Coronary artery (tissue), 2 donors: ENCODE measurements at places on chromosomes 4 and X.

GRCh38 chrX:93420090-93420489 is 253.3 kb downstream of the NAP1L3 start:
- DNase-seq: no peak

- DNase-seq: no peak
Observed at GRCh38 chrX:21373637-21374162, 518 bp upstream of the CNKSR2 start.

DNA sequence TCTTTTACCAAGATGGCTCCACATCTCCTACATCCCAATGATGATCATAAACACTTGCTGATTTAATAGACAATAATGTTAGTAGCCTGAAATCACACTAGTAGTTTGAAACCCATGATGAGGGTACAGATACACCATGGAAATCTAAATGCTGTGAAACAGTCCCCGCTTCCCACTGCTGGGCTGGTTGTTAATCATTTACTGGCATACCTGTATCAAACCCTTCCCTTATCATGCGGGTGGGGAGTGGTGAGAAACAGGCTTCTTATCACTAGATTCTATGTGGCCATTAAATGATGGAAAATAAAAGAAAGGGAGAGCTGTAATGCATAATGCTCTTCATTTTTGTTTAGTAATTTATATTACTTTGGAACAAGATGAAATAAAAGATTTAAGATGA is 21.9 kb downstream of the MAOA start:
- DNase-seq: no peak

DNA sequence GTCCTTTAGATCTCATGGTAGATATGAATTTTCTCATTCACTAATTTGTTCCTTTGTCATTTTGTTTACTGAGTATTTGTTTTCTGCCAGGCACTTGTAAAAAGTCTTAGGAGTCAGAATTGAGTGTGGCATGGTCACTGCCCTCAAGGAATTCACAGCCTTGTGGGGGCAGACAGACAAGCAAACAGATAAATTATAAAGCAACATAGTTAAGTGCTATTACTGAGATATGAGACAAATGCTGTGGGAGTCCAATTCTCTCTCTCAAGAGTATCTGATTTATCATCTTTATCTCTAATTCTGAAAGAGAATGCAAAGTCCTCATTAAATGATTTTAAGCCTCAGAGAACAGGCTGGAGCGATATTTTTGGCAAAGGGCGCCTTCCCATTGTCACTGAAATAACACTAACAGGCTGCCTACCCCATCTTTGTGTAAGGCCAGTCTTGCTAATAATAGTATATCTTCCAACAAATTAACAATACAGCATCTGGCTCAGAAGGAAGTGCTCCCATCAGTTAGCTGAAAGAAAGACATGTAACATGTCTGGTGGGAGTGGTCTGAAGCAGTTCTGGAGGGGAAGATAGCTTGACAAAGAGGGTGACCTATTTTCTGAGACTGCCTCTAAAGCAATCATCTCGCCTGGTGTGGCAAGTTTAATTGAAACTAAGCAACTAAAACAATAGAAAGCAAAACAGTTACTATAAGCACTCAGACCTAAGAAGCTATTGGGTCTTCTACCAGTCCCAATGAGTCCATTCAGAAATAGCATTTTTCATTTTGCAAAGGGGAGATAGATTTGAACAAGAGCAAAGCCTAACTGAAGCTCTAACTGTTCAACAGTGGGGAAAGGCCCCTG is 61.5 kb upstream of the AMOT start:
- DNase-seq: no peak

DNA sequence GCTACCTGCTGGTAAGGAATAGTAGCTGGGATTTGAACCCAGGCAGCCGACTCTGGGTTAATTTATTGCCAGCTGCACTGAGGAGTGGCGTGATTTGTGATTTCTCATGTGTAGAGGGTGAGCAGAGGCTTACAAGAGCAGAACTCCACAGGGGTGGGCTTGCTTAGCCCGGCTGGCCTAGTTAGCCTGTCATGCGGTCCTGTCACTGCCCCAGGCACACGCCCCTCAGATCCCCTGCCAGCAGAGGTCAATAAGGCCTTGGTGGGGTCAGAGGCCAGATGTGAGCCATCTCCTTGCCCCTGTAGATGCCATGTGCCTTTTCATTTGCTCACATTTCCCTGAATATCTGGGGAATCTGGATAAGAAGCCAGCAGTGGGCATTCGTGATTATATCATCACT is 13.4 kb downstream of the NSDHL start:
- no peak for DNase-seq

GRCh38 chrX:44303119-44303518 is 40.4 kb downstream of the EFHC2 start:
- DNase-seq: no peak

DNA sequence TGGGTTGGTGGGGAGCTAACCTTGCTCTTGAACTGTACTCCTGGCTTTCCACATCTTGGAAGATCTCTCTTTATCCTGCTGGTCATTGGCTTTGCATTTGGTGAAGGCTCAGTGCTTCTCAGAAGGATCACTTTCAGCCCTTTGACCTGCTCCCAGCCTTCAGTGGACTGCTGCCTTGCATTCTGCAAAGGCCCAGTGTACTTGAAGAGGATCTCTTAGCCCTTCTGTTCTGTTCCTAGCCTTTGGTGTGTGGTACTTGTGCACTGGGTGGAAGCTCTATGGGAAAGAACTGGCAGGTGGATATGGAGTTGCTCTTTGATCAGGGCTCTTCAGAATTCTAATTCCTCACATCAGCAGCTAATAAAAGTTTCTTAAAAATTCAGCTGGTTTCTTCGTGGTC is 46.5 kb downstream of the FGF2 start:
- DNase-seq: no peak

GRCh38 chrX:22627576-22627975 is 354.9 kb downstream of the CBLL2 start:
- DNase-seq: no peak

DNA sequence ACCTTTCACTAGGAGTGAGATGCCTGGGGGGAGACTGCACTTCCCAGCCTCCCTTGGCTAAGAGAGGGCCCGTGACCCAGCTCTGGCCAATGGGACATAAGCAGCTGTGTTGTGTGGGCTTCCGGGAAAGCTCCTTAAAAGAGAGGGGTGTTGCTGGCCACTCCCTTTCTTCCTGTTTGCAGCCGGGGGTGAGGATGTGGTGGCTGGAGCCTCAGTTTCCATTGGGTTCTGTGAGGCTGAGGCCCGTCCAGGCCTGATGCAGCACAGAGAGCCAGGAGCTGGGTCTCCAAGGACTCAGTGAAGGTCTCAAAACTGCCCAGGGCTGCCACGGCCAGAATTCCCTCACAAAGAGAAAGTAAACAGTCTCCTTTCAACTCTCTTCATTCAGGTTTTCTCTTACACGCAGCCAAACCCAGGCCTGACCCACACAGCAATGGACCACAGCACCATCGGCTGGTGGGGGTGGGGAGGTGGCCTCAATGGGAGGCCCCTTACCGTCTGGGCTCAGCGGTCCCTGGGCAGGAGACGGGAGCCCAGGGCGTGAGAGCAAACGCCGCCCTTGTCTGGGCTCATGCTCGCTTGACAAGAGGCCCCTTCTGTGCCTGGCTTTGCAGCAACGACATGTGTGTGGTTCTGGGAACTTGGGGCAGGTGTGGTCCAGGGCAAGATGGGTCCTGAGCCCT is 6.6 kb downstream of the NKX1-1 start:
- DNase-seq: no peak

DNA sequence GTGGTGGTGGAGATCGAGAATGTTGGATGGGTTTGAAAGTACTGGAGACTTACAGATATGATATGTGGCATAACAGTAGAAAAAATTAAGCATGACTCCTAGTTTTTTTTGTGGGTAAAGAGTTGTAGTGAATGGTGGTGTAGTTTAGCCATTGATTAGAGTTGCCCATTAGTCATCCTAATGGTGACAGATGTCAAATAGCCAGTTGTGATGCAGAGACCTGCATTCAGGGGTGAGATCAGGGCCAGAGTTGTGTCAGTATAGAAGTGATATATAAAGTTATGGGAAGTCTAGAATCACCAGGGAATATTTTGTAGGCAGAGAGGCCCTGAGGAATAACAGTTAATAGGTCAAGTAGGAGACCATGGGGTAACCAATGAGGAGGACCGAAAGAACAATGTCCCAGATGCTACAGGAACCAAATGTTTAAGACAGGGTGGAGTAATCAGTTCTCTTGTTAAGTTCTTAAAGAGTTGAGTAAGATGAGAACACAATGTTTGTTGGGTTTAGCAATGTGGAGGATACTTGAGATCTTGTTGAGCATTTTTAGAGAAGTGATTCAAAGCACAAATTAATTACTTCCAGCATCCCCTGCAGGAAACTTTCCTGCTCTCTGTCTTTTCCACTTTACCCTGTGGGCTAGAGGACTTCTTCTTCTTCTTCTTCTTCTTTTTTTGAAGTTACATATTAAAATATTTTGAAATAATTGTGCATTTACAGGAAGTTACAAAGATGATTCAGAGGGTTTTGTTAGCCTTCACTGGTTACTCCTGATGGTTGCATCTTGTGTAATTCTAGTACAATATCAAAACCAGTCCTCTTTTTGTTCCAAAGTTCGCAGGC is 13.3 kb downstream of the SGMS2 start:
- DNase-seq: no peak
